ENCODE measurements at places on chromosomes 16 and 17.
A peak's percentile ranks its signal among the peaks of the same experiment; 100 is the strongest.

DNA sequence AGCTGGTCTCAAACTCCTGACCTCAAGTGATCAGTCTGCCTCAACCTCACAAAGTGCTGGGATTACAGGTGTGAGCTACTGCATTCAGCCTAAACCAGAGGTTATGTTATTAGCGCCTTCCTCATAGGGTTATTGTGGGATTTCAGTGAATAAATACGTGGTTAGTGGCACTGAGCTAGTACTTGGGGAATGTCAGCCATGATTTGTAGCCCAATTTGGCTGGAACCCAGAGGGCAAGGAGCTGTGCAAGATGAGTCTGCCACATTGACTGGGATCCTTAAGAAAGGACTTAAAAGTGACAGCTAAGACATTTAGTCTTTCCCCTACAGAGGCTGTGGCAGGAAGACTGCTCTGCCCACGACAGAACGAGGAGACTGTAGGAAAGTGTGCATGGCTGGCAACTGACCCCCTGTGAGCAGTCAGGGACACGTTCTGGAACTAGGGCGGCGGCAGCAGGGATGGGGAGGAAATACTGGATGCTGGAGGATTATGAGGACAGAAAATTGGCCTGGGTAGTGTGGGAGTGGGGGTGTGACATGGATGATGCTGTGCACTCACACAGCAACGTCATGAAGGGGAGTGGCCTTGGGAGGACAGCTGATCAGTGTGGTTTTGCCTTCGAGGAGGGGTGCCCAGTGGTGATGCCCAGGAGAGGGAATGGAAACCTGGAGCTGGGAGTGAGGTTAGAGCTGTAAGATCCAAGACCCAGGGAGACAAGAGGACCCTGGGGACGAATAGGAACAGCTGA is 14.6 kb downstream of the ATP5PD start:
- peak; percentile 86 for DNase-seq

DNA sequence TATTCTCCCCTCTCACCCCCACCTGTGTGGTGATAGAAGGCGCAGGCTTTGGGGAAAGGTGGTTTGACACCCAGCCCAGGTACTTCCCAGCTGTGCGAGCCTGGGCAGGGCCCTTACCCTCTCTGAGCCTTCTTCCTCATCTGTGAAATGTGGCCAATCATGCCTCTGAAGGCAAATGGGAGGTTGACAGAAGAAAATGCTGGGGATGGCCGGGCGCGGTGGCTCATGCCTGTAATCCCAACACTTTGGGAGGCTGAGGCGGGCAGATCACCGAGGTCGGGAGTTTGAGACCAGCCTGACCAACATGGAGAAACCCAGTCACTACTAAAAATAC is 43.7 kb downstream of the CRISPLD2 start:
- no peak for DNase-seq

DNA sequence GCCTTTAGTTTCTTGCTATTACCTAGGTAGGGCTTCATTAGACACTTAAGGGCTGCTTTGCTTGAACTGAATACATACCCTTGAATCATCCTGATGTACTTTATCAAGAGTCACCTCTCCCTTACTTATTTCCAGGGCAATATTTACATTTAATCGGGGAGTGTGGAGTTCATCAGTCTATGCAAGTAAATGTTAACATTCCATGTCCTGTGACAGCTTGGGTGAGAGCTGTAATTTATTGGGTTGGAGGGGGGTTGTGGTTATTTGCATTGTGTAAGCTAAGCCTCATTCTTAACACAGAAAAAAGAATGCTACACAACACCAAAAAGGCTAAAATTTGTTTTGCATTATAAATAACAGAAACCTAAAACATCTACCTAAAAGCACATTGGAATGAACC is 16.7 kb downstream of the KCNJ16 start:
- no peak for DNase-seq

DNA sequence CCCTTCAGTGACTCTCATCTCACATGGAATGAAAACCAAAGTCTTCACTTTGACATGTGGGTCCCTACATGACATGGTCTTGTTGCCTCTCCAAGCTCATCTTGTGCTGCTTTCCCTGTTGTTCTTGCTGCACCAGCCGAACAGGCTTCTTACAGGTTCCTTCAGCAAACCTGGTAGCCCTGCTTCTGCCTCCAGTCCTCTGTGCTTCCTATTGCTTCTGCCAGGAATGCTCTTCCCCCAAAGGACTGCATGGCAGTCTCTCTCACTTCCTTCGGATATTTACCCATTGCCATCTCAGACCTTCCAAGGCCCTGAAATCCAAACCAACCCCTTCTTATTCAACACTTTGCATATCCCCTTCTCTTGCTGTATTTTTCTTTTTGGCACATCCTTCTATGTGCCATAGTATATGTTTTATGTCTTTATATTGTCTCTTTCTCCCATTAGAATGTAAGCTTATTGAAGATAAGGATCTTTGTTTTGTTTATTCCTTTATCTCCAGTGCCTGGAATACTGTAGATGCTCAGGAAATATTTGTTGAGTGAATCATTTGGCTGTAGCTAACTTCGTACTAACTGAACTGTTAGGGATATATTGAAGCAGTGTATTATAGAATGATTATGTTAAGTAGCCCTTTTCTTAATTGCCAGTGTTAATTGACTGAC is 57.9 kb upstream of the SLC12A3 start:
- no peak for DNase-seq

GRCh38 chr17:489758-490329 is 137.2 kb upstream of the RPH3AL start:
- DNase-seq: peak; percentile 63

DNA sequence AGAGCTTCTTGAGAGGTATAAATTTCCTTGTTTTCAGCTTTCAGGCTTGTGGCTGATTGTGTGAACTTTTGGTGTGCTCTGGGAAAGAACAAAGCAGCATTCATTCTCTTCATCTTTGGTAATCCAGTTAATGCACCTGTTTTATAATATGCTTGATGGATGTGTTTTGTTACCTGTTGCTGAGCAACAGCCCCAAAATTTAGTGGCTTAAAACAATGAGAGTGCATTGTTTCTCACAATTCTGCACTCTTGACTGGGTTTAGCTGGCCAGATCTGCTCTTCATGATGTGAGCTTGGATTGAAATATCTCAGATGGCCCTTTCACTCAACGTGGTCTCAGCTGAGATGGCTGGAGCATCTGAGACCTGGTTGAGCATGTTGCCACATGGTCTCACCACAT is 58.7 kb upstream of the NOL11 start:
- DNase-seq: no peak
